ENCODE measurements at places on chromosomes 13 and 19. TPM values are rescaled to one million over a fixed set of nuclear protein-coding genes. Genes with fewer than 3 reads are reported as not detected.
A peak's percentile ranks its signal among the peaks of the same experiment; 100 is the strongest.

Gene USHBP1
- total RNA-seq = 4.6 TPM

Gene TEX30
- 10.6 TPM for total RNA-seq

Gene TUBB4A
- 2.7 TPM for total RNA-seq

Gene WDR62
- 0.17 TPM for total RNA-seq

Gene POSTN
- 19.0 TPM for total RNA-seq

Gene LILRA1
- total RNA-seq = not detected

Gene CCDC8
- 8.6 TPM for total RNA-seq

Gene C19orf18
- not detected for total RNA-seq

Gene FCHO1
- 2.7 TPM for total RNA-seq

Gene KLK2
- not detected for total RNA-seq

Gene FAM216B
- not detected for total RNA-seq

GRCh38 chr13:30421093-30422053, 920 bp upstream of the UBE2L5 start:
- peak; percentile 93 for ATAC-seq

DNA sequence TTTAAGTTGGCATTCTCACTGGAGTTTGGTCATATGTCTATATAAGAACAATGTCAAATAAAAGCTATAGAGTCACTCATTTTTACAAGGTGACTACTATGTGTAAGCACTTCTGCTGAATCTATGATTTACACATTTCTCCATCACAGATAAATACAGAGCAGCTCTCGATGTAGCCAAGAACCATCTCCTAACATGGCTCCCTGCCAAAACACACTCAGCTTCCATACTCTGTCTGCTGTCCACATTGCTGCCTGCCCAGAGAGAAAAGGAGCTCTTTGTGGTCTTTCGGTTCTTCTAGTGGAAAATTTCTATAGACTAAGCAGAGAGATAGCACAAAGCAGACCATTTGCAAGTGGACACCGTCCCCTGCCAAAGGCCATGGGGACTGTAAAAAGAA, 190.9 kb upstream of the KLF12 start:
- ATAC-seq = peak; percentile 55

DNA sequence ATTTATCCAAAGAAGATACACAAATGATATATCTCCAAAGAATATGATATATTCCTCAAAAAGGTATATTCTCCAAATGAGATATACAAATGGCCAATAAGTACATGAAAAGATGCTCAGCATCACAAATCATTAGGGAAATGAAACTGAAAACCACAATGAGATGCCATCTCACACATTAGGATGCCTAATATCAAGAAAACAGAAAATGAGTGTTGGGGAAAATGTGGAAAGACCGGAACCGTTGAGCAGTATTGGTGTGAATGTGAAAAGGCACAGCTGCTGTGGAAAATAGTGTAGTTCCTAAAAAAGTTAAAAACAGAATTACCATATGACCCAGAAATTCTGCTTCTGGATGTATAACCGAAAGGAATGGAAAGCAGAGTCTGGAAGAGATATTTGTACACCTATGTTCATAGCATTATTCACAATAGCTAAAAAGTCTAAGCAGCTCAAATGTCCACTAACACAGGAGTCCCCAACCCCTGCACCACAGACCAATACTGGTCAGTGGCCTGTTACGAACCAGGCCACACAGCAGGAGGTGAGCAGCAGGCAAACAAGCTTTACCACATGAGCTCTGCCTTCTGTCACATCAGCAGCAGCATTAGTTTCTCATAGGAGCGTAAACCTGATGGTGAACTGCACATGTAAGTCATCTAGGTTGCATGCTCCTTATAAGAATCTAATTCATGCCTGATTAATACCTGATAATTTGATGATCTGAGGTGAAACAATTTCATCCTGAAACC, 291.9 kb downstream of the PCDH20 start:
- no peak for ATAC-seq

- no peak for ATAC-seq
These were observed at the start of gene IGFL4 for GRCh38 chr19:46040952-46041500. Gene IGFL4 (minus strand): TSS chr19:46041002. CDS start chr19:46040962, 40 bp downstream.

GRCh38 chr13:29281932-29282495, 313.5 kb downstream of the SLC7A1 start:
- ATAC-seq = no peak

GRCh38 chr13:113393226-113393562, 29.3 kb upstream of the GRTP1 start:
- no peak for ATAC-seq

DNA sequence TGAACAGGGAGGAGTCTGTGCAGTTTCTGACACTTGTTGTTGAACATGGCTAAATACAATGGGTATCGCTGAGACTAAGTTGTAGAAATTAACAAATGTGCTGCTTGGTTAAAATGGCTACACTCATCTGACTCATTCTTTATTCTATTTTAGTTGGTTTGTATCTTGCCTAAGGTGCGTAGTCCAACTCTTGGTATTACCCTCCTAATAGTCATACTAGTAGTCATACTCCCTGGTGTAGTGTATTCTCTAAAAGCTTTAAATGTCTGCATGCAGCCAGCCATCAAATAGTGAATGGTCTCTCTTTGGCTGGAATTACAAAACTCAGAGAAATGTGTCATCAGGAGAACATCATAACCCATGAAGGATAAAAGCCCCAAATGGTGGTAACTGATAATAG, 16.1 kb downstream of the CEACAM6 start:
- ATAC-seq = no peak

GRCh38 chr19:6530386-6531162, at the start of gene TNFSF9:
Gene TNFSF9 (plus strand): TSS chr19:6531026. CDS start chr19:6531037, 11 bp downstream.
- ATAC-seq = peak; percentile 92

GRCh38 chr13:36414461-36414860, 17.8 kb upstream of the CCNA1 start:
- ATAC-seq = no peak

GRCh38 chr19:57872450-57872849, 16.4 kb downstream of the ZNF814 start:
- no peak for ATAC-seq

DNA sequence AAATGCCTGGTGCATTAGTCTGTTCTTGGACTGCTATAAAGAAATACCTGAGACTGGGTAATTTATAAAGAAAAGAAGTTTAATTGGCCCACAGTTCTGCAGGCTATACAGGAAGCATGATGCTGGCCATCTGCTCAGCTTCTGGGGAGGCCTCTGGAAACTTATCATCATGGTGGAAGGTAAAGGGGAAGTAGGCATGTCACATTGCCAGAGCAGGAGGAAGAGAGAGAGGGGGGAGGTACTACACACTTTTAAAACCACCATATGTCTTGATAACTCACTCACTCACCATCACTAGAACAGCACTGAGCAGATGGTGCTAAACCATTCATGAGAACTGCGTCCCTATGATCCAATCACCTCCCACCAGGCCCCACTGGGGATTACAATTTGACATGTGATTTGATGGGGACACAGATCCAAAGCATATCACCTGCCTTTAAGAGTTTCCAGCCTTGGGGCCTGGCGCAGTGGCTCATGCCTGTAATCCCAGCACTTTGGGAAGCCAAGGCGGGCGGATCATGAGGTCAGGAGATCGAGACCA, 219.0 kb downstream of the KATNAL1 start:
- ATAC-seq = no peak

GRCh38 chr13:30738526-30739236, 3.3 kb downstream of the ALOX5AP start:
- ATAC-seq = no peak

- no peak for ATAC-seq
These were observed 43.4 kb downstream of the C13orf42 start for GRCh38 chr13:51067706-51068105.

DNA sequence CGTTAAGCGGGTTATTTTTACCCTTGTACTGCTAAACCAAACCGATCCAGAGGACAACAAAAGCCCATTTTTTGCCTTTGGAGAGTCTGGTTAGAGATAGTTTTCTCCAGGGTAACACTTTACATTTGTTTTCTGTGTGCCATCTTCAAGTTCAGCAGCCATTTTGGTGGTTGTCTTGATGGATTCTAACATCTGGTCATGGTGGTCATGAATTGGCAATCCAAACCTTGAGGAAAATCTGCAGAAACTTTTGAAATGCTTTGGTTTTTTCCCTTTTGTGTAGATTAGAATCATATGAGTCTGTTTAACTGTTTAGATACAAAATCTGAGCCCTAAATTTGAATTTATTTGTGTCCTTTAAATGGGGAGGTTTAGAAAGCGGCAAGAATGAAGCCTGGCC, 16.6 kb downstream of the HNRNPM start:
- ATAC-seq = no peak

GRCh38 chr13:55788548-55788947, 1352.2 kb upstream of the PRR20A start:
- ATAC-seq = no peak

GRCh38 chr19:12703046-12703445, 6.6 kb upstream of the FBXW9 start:
- ATAC-seq = no peak

DNA sequence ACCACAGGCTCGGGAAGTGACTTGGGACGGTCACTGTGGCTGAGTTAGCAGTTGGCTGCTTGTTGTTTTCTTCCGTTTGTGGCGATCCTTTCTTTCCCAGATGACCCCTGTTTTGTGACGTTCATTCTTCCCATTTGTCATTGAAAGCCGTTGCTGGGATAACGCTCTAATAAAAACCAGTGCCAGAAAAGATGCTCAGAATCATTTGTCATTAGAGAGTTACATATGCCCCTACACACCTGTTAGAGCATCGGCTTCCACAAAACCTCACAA, 39.3 kb upstream of the MCF2L start:
- ATAC-seq = no peak

GRCh38 chr13:103022336-103022735, 43.9 kb downstream of the SLC10A2 start:
- no peak for ATAC-seq

GRCh38 chr13:80716610-80717081, 375.7 kb upstream of the SPRY2 start:
- no peak for ATAC-seq

GRCh38 chr19:1324806-1325567, 39.3 kb downstream of the EFNA2 start:
- ATAC-seq = peak; percentile 85

DNA sequence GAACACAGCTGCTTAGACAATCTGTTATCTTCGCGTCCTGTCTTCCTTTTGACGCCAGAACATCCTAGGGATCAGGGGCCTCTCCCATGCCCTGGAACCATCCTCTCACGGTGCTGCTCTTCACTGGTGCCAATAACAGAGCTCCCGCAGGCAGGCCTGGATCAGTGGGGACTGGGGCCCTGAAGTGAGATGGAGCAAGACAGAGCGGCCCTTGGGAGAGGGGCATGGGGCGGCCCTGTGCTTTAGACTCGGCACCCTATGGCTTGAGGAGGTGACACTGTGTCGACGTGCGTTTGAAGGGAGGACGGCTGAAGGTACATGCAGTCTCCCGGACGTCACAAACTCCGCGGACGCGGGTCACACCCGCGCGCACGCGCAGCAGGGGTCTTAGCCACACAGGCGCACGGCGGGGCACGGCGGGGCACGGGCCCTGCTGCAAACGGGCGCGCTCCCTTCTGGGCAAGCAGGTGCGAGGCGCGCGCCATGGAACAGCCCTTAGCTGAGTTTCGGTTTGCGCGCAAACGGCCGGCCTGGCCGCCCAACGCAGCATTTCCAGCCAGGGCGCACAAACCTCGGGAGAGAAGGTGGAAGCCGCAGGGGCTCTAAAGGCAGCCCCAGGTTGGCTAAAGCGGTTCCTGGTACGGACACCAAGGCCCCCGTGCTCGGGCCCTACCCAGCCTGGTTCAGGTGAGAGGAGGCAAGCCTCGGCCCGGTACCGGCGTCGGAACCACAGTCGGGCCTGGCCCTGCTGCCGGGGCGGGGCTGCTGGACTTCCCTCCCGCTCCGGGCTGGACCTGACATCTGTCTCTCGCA, 16.5 kb upstream of the RNF17 start:
- no peak for ATAC-seq

GRCh38 chr19:38386300-38386970, 1.4 kb downstream of the GGN start:
- ATAC-seq = no peak

DNA sequence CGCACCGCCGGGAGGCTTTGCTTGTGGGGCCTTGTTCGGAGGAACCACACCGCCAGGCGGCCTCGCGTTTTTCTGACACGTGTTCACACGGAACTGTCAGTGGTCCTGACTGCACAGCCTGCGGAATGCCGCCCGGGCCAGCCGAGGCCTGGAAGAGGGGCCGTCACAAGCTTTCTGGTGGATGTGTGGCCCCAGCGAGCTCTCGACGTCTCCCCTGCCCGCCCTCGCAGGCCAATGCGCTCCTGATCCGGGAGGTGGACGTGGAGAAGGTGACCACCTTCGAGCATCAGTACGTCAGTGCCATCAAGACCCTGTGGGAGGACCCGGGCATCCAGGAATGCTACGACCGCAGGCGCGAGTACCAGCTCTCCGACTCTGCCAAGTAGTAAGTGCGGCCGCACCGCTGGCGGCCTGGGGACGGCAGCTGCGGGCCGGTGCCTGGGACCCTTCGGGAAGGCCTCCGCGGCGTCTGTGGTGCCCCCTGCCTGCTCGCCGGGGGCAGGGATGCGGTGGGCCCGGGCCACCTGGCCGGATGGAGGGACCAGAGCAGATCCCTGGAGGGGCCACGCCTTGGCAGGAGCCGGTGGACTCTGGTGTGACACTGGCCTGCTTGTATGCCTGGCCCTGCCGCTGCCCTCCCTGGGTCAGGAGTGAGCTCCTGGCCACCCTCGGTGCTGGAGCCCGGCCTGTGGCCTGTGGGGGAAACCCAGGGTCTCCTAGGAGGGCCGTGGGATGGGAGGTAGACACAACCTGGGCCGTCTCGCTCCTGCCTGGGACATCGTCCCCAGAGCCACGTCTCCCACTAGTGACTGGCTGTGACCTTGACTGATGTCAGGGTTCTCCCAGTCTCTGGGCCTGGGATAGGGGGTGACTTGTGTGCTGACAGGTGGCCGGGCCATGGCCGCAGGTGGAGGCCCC, 19.2 kb downstream of the GNA11 start:
- no peak for ATAC-seq

DNA sequence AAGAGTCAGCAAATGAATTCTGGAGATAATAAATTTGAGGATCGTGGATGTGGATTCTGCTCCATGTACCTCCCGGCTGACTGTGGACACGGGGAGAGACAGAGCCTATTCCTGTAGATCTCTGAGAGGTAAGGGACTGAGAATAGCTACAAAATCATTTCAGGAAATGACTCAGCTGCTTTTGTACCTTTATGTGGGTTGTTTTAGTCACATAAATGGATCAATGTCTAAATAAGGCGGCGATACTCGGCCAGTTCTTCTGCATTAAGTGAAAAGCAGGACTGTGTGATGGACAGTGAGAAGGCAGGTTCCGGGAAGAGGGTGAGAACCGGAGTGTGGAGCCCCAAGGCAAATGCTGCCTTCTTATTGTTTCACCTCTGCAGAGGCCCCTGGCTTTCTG, 128.1 kb downstream of the EFNB2 start:
- ATAC-seq = no peak

GRCh38 chr13:79281339-79281747, 124.7 kb downstream of the RBM26 start:
- no peak for ATAC-seq

GRCh38 chr13:42981317-42981716, 10.7 kb downstream of the EPSTI1 start:
- ATAC-seq = no peak
